ENCODE measurements at places on chromosomes 2 and 18.
A peak's percentile ranks its signal among the peaks of the same experiment; 100 is the strongest.

GRCh38 chr2:72211777-72212485 is 64.3 kb upstream of the CYP26B1 start:
- no peak for DNase-seq

DNA sequence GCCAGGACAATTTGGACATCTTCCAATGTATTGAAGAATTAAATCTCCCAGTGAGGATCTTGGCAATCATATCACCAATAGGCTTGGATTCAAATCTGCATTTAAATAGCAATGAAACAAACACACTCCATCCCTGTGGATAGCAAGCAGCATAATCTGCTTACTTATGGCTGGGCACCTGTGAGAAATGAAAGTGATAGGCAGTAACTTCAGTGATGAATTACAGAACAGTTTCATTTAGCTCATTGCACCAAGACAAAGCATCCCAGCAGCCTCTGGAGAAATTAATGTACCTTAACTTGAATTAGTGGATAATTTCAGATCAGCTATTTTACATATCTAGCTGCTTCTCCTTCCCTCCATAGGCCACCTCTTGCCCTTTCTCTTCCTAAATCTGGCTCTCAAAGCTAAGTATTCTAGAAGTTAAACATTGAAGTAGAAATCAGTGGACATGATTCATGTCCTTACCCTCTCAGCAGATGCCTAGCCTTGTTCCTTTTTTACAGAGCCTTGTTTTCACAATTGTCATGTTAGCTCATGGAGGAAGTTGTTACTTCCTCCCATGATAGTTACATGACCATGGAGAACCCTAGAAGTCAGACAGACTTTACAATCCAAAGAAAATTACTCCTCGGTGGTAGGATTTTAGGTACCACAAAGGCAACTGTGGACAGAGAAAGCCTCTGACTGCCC is 88.5 kb upstream of the TACR1 start:
- no peak for DNase-seq

DNA sequence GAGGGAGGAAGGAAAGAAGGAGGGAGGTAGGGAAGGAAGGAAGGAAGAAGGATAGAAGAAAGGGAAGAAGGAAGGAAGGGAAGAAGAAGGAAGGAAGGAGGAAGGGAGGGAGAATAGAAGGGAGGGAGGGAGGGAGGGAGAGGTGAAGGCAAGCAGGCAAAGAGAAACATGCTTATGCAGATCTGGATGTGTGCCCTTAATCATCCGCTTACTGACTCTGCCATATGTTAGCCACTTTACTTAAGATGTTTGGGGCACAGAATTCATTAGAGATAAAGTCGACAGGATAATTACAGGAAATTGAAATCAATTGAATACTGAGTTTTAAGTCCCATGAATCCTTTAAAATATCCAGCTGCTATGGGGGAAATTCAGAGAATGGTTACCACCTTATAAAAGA is 334.2 kb downstream of the GRB14 start:
- no peak for DNase-seq

DNA sequence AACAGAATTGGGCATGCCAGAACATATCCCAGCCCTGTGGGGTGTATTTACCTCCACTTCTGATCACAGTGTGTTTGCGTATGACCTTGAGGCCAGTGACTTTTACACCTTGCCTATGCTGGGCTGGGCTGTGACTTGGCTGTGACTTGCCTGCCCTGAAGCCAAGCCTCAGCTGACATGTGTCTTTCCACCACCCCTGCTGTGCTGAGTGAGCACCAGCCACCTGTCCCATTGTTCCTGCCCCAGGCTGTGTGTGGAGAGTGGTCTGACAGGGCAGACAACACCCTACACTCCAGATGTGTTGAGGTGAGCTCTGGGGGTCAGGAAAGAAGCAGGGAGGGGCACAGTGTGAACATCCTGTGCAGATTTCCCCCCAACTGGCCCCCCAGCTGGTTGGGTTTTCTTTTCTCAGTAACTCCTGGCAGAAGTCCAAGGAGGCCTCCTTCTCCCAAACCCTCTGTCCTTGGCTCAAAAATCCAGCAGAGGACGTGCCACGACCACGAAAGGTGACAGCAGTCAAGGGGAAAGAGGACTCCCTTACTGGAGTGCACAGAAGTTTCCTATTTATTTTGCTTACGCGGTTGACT is 5.1 kb upstream of the STEAP3 start:
- no peak for DNase-seq

DNA sequence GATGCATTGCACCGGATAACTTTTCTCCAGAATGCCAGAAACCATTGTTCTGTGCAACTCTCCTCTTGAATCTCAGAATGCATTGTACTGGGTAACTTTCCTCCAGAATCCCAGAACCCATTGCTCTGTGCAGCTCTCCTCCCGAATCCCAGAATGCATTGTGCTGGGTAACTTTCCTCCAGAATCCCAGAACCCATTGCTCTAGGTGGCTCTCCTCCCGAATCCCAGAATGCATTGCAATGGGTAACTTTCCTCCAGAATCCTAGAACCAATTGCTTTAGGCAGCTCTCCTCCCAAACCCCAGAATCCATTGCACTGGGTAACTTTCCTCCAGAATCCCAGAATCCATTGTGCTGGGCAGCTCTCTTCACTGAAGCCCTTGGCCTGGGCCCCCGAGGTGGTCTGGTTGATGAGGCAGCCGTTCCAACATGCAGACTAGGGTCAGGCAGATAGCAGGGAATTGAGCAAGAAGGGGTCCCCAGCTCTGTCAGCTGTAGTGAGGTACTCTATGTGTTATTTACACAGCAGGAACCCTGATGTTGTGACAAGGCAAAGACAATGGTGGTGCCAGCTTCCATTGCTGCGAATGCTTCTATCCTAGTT is 9.4 kb downstream of the FOSL2 start:
- DNase-seq = no peak

- no peak for DNase-seq
These were observed 33.7 kb downstream of the FASTKD2 start for GRCh38 chr2:206799083-206799482.

DNA sequence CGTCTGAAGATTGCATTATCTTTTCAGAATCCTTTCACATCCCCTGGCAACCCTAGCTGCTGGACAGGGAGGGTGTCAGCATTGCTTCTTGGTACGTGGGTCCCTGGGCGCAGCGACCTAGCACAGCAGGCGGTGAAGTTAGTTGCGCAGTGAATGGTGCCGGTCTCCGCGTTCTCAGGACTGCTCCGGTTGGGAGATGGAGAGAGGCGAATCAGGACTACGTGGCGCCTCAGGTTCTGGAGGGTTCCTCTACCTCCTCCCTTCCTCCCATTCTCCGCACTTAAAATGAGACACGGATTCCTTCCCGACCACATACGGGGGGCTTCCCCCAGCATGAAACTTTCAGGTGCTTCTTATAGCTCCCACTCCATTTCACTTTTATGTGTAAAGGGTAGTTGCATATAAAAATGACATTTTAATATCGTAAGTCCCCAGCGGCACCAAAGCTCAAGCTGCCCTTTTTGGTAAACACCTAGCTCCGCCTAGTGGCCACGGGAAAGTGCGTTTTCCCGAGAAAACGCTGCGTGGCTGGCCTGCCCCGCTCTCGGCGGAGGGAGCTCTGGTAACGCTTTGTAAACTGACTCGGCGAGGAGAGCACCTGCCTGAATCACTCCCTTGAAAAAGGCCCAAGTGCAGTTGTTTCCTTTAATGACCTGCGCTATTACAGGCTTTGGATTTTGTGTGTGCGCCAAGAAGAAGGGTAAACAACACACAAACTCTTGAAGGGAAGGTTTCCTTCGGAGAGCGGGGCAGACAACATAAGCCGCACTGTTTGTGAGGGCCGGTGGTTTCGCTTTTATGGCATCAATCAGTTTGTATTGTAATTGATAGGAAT is 32.9 kb upstream of the INHBB start:
- peak; percentile 85 for DNase-seq

GRCh38 chr2:120729406-120730399 is 6.0 kb upstream of the GLI2 start:
- DNase-seq = no peak

DNA sequence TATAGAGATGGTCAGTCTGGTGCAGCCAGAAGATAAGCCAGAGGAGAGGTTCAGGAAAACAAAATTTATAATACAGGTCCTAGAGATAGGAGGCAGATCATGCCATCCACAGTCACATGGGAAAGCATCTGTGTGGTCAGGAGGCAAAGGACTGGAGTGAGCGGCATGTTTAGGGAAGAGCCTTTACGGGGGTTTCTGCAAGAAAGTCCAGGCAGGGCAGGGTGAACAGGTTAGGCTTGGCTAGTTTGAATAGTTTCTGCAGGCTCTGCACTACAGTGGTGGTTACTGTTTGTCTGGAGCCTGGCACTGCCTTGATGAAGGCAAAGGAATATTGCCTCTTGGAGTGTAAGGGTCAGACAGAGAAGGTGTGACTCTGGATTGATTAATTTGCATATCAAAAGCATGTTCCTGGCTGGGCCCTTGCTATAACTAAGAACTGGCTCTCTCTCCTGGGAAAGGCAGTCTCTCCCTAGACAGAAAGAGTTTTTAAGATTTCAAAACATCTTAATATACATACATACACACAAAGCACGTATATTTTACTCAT is 1034.7 kb upstream of the CHAC2 start:
- DNase-seq = peak; percentile 26
